ENCODE measurements at places on chromosomes 2 and 18.
A peak's percentile ranks its signal among the peaks of the same experiment; 100 is the strongest.

GRCh38 chr2:62362561-62362960 is 143.4 kb downstream of the TMEM17 start:
- no peak for DNase-seq

- no peak for DNase-seq
These were observed 181.7 kb upstream of the ALPP start for GRCh38 chr2:232196802-232197201.

DNA sequence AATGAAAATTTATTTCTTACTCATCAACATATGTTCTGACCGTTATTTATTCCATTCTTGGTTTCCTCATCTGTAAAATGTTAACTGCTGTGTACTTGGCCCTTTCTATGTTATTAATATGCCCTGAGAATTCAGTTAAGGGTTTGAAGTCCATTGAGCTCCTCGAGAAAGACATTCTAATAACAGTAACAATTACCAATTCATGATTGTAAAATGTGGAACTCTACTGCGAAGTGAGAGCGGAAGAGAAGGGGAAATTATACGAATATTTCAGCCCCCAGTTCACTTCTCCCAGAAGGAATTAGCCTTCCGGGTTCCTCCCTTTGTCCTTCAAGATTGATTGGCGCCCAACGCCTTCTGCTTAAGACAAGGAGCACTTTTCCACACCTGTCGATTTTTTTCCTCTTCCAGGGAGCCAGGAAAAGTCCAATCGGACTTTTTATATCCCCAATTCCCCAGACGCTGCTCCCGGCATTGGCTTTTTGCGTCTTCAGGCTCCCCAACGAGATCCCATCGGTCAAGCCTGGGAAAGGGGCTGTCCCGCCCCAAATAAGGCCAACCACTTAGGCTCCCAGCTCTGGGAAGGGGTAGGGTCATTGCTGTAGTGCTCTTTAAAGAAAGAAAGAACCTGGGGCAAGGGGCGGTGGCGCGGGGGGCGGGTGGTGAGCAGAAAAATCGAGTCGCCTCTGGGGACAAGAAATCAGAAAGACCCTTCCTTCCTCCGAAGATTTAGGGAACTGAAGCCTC is 1.6 kb downstream of the DSC2 start:
- DNase-seq, result no peak

DNA sequence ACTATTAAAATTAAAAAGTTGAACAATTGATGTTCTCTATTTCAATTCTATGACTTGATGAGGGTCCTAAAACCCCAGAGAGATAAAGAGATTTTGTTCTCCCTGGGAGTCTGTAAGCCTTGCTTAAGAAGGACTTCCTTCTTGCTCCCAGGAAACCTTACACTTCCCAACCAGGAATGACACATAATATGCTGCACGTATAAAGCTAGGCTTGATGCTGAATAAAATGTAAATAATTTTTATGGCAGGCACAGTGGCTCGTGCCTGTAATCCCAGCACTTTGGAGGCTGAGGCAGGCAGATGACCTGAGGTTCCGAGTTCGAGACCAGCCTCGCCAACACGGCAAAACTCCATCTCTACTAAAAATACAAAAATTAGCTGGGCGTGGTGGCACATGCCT is 27.8 kb downstream of the SPIRE1 start:
- no peak for DNase-seq

GRCh38 chr2:64019083-64019974 is at the start of gene VPS54:
VPS54 (minus strand) TSS chr2:64019428; CDS start chr2:63983999, 35,429 bp downstream.
- DNase-seq, result peak; percentile 29

GRCh38 chr2:133733901-133734255 is 165.6 kb upstream of the NCKAP5 start:
- no peak for DNase-seq

DNA sequence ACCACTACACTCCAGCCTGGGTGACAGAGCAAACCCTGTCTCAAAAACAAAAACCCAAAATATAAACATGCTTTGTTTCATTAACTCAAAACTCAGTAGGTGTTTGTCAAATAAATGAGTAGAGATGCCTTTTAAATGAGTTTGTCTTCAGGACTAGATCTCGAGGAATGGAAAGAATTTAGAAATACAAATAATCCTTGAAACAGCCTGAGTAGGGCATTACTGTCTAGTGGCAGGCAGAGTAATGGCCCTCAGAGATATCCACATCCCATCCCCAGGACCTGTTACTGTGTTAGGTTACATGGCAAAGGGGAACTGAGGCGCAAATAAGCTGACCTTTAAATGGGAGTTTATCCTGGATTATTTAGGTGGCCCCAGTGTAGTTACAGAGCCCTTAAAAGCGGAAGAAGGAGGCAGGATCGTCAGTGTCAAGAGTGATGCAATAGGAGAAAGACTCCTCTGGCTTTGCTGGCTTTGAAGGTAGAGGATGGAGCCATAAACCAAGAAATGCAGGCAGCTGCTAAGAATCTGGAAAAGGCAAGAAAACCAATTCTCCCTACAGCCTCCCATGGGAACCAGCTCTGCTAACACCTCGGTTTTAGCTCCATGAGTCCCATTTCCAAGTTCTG is 63.0 kb downstream of the CABLES1 start:
- DNase-seq, result no peak

GRCh38 chr2:36318547-36318946 is 37.0 kb upstream of the CRIM1 start:
- DNase-seq, result no peak

DNA sequence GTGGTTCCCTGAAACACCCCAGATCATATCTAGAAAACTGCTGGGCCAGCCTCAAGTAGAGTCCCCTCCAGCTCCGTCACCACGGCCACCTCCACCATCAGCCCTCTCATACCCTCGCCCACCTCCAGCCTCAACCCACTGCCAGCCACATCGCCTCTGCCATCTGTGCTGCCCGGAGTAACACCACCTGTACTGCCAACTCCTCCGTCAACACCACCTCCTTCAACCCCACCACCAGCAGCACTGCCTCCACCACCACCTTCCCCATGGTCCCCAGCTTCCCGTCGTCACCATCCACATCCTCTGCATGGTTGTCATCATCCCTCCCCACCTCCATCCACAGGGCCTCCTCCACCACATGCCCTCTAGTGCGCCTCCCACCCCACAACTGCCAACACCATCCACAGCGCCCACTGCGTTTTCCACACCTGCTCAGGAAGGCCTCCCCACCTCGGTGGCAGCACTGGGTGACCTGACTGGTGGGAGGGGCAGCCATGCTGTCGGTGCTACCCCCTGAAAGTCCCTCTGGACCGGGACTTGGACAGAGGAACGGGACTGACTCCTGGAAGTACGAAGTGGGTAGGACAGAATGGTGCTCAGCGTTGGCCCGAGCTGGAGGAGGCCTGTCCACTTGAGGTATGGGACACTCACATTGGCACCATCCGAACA is 1.6 kb downstream of the SNED1 start:
- no peak for DNase-seq

GRCh38 chr2:240441993-240442411 is 6.5 kb downstream of the GPC1 start:
- no peak for DNase-seq

GRCh38 chr2:133837441-133838094 is 269.3 kb upstream of the NCKAP5 start:
- no peak for DNase-seq

DNA sequence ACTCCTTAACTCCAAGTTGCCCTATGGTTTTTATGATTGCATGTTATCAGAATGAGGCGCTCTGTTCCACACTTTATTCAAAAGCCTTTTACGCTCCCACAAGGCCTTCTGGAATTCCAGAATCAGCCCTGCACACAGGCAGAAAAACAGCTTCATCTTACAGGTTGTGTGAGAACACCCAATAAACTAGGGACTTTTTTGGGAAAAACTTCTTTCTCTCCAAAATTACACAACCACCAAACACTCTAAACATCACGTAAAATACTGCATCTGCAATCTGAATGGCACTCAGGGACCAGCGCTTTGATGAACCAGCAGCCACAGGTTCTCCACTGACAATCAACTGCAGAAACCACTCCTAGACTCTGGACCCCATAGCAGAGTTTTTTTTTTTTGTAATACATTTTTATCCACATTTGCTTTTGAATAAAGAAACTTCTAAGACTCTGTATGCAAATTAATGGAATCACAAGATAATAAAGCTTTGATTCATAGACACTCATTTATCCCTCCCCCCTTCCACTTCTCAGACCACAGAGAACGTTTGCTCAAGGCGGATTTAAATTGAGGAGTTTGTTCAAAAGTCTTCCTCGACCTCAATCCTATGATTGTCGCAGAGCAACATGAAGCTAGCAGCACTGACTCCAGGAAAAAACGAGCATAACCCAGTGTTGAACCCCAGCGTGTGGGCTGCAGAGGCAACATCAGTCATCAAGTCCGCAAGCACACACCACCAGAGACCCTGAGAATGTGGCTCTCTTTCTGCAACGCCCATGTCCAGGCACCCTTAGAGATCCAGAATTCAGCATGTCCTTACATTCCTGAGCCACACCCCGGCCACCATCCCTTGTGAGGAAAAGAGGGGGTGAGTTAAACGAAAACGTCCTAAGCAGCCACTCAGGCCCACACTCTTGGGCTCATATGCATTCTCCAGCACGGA is 116.5 kb downstream of the MBP start:
- DNase-seq, result no peak

DNA sequence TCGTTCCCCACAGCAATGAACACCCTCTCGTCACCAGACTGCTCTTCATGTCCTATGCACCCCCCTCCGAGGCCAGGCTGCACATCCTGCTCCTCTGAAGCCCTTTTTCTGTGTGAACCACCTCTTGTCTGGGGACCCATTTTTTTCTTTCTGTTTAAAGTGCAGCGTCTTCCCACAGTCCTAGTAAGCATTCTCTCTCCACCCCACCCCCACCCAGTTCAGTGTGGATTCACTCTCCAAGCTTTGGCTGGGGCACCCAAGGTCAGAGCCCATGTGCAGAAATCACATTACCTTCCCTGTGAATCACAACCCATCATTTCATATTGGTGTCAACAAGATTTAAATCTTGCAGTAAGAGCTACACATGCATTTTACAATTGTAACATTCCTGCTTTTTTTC is 26.4 kb upstream of the PKDCC start:
- DNase-seq, result no peak

DNA sequence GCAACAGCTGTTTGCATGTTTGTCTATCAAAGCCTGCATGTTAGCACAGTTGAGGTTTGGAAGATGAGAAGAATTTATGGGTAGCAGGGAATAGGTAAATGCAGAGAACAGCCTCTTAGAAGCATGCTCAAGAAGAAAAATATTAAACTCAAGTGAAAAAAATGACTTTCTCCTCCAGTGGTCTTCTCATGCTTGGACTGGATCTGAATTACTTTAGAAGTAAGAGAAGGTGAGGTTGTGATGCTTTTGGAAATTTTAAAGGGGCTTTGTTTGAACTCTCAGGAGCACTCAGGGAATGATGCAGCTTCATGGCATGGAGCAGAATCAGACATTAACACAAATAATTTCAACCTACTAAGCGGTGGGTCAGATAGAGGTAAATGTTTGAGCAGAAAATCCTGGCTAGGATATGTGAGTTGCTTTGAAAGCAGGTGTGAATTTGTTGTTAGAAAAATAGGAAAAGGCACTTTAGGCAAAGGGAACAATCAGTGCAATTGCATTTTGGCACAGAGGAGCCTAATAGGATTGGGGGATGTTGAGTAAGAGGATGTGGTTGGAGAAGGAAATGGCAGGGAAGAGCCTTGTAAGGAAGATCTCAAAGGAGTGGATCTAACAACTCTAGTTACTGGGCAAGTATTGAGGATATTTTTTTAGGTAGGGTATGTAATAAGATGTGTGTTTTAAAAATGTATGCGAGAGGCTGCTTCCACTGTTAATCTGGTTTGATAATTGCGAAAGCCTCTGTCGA is 76.3 kb downstream of the DDX1 start:
- no peak for DNase-seq

DNA sequence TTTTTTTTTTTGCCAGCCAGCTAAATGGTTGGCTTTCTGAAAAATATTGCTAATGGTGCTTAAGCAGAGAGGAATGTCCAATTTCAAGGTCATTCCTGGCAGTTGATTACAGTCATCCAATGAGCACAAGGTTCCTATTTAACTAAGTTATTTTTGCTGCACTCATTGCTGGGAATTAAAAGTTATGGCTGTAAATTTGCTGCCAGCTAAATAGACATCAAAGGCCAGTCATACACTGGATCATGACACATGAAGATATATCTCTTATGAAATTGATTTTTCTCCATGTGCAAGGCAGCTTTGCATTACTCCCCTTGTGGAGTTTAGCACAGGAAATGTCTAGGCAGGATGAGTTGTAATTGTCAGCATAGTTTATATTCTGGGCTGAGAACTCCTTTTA is 1898.4 kb upstream of the CELF4 start:
- DNase-seq, result no peak

DNA sequence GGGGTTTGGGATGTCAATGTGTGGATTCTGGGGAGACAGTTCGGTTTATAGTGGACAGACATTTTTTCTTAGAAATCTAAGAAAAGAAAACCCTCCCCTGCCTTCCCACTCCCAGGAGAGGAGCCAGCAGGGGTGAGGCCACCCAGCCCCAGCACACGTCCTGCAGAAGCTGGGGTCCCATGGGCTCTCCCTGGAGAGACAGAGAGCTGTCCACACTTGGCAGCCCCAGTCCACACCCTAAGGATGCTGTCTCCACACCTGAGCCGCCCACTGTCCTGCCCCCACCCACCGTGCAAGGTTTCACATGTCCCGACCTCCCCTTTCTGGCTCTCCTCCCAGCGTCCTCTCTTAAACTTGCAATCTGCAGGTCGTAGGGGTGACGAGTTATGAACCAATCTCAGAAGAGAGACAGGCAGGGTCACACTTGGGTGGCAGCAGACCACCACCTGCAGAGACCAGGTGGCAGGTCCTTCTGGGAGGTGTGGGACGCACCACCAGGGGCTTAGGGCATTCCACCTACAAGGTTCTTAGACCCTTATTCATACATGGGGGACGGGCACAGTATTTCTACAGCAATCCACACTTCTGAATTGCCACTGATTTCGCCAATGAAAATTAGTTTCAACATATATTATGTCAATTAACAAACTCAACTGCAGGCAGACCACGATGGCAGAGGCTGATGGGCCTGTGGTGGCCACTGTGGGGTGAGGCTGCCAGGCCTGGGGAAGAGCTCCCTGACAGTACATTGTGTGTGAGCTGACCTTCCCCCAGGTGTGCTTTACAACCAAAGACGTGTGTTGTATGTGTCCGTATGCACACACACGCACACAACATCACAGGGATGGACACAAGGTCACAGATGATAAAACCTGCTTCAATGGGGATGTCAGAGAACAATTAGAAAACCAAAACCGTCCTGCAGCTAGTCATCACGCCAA is 158.5 kb downstream of the TPO start:
- no peak for DNase-seq
